Ovary (tissue), 10 donors: ENCODE measurements at places on chromosomes 16 and 17. TPM values are rescaled to one million over a fixed set of nuclear protein-coding genes. Genes with fewer than 3 reads are reported as not detected.

The ZFHX3 gene
- 13.8 TPM for total RNA-seq

The NEUROD2 gene
- not detected for total RNA-seq

The SMTNL2 gene
- 34.3 TPM for total RNA-seq

The KRT36 gene
- total RNA-seq = not detected

The MARCHF10 gene
- not detected for total RNA-seq

The SPNS3 gene
- total RNA-seq = 0.20 TPM

The OR4D1 gene
- total RNA-seq = not detected

The MYO18A gene
- total RNA-seq = 31.7 TPM

- no peak for DNase-seq
These were observed 502.7 kb upstream of the HSBP1 start for GRCh38 chr16:83305092-83305491.

GRCh38 chr17:77961741-77962140 is 3.2 kb downstream of the TNRC6C start:
- DNase-seq = no peak

GRCh38 chr17:76966486-76967181 is 98.4 kb downstream of the MGAT5B start:
- no peak for DNase-seq

- DNase-seq = no peak
These were observed 156.8 kb upstream of the TNRC6C start for GRCh38 chr17:77801545-77802332.

GRCh38 chr17:30586818-30587595 is 109.8 kb downstream of the GOSR1 start:
- no peak for DNase-seq

- no peak for DNase-seq
These were observed 10.8 kb downstream of the SLC22A31 start for GRCh38 chr16:89189358-89190025.

- no peak for DNase-seq
These were observed 160.0 kb downstream of the CBLN1 start for GRCh38 chr16:49121636-49122035.

GRCh38 chr17:79273660-79274059 is 199.0 kb downstream of the ENGASE start:
- no peak for DNase-seq

DNA sequence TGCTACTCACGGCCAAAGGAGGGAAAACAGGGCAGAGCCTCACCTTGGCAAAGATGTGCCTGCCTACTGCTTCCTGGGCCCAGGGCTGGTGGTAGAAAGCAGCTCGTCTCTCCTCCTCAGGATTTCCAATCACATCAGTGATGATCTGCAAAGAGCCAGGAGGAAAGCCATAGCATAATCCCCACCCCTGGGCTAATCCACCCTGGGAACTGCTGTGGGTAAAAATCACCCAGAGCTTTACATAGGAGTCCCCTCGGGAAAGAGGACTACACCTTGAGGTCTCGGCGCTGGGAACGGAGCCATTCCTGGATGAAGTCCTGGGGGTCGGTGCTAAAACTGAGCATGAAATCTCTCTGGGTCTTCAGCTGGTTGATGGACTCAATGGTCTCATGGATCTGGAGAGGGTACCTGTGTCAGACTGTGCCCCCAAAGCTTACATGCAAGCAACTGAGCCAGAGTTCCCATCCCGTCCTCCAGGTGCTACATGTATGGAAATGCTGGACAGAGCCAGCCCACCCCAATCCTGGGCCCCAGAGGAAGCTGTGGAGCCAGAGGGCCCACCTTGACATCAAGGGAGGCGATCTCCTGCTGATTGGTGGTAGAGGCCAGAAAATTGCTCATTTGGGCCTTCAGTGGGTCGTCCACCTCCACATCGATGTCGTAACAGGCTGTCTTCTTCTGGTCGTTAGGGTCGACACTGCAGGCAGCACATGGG is 5.7 kb upstream of the FTSJ3 start:
- no peak for DNase-seq

DNA sequence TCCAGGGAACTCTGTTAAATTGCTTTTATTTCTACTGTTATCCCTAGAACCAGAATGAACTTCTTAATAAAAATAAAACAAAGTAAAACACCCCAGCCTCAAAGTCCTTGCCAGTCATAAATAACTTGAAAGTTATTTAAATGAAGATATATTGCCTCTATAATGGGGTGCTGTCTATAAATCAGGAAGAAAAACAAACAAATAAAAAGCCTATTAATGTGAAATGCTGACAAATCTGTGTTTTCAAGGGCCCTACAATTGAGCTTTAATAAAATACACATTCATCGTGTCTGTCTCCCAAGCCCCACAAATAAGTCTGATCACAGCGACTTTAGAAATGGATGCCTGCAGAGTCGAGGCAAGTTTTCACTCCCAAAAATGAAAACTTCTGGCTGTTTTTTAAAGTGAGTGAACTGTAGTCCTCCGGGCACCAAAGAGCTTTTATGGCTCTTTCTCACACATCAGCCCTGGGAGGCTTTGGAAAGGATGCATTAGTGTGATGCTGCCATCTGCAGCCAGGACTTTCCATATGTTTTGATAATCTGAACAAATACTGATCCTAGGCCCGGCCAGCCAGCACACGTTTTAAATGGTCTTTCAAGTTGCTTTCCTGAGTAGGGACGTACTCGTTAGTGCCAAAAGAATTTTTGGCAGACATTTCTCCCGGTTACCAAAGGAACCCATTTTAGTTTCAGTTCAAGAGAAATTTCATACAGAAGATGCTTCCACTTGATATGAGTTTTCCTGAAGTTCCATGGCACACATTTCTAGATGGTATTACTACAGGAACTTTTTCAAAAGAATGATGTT is 16.3 kb downstream of the NACA2 start:
- DNase-seq = no peak

- DNase-seq = peak; percentile 63
These were observed 562 bp downstream of the PPL start for GRCh38 chr16:4936181-4936990.

DNA sequence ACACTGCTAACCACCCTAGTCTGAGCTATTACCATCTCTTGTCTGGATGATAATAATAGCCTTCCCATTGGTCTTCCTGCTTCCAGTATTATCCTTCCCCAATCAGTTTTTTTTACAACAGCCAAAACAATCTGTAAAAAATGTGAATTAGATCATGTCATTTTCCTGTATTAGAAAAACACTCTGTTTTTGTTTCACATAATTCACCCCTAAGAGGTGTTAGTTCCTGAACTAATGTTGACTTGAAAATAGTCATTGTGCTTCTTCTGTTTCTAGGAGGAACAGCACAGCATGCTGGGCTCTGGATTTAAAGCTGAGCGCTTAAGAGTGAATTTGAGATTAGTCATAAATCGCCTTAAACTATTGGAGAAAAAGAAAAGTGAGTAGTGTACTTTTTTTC is 20.0 kb downstream of the IST1 start:
- no peak for DNase-seq

DNA sequence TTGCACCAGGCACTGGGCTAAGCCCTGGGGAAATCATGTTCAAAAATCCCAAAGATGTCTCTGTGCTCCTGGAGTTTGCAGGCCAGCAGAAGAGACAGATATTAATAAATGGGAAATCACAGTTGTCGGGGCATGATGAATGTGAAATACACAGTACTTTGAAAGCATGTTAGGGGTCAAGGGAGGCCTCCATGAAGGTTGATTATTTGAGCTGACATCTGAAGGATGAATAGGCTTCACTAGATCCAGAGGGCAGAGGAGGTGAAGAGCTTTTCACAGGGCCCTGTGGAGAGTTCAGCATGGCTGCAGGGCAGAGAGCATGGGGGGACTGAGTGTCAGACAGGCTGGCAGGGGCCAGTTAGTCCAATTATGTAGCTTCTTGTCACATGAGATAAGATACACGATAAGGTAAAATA is 2.6 kb downstream of the ANKRD40CL start:
- no peak for DNase-seq

DNA sequence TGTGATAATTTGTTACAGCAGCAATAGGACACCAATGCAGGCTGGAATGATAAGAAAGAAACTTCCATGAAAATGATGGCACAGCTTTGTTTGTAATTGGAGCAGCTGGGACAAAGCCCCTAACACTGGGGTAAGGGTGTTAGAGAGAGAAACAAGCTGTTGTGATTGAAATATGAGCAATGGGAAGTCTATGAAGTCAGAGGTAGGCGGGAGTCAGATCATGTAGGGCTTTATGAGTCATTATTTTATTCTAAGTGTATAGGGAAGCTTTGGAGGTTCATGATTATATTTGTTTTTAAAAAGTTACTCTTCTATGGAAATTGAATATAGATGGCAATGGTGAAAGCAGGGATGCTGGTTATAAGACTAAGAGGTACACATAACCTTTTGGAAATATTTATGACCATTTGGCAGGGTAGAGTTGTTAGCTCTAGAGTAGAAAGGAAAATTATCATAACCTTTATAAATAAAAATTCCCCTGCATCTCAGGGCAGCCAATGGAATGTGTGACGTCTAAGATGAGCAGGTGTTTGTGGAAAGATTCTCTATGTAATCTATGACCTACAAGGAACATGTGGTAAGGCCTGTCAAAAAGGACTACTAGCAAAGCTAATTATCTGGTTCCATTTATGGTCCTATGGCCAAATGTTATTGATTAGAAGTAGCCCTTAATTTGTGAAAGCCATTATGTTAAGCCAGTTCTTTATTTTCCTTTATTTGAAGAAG is 85.6 kb downstream of the KCNJ2 start:
- no peak for DNase-seq

DNA sequence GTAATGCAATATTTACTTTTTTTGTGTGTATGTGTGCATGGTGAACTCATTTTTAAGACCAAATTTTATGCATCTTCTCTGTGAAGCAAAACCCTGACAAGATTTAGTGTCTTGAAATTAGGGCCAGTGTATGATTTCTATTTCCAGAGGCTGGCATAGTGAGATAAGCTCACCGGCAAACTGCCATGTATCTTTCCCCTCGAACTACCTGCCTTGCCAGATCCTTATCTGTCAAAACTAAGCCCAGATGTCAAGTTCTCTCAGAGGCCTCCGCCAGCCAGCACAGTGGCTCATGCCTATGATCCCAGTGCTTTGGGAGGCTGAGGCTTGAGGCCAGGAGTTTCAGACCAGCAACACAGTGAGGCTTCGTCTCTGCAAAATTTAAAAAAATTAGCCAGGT is 10.0 kb downstream of the USP32 start:
- DNase-seq = no peak

DNA sequence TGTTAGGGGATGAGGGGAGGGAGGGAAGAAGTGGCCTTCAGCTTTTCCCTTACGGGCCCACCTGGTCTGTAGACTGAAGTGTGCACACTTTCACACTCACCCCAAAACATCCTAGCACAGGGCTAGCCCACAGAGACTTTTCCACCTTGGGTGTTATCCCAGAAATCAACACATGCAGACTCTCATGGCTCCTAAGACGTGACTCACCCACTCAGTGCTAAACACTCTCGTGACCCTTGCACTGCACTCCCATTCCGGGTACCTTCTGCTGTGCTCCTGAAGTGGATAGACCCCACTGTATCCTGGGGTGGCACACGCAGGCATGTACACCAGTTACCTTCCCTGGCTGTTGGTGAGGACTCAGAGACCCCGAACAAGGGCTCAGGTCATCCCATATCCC is 23.0 kb upstream of the ABCC3 start:
- DNase-seq = no peak

DNA sequence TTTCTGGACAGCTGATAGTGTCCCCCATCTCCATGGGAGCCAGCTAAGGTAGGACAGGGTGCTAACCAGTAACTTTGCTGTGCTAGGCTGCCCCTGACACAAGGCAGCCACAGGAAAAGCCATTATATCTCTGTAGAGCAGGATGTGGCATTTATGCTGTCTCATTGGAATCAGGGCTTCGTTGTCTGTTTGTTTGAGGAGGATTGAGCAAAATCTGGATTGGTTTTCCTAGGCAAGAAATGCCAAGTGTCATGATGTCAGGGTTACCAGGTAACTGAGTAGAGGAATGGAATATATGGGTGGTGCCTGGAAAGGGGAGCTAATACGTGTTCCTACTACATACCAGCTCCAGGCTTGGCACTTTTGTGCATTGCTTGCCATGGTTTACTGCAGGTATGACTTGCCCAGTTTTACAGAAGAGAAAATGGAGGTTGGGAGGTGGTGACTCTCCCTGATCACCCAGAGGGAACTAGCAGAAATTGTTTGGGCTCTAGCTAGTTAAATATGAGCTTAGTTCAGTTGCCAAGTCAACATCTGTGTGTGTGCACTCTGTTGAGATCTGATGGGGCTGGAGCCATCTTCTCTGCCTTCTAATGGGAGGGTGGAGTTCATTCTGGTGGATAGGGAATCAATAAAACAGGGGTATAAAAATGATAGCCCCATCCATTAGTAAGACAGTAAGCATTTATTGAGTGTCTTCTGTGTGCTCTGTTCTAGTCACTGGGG is 33.9 kb downstream of the GNAO1 start:
- no peak for DNase-seq

GRCh38 chr16:79595231-79595641 is 5.3 kb downstream of the MAF start:
- DNase-seq = no peak
